ENCODE measurements at places on chromosomes 6 and 20.

DNA sequence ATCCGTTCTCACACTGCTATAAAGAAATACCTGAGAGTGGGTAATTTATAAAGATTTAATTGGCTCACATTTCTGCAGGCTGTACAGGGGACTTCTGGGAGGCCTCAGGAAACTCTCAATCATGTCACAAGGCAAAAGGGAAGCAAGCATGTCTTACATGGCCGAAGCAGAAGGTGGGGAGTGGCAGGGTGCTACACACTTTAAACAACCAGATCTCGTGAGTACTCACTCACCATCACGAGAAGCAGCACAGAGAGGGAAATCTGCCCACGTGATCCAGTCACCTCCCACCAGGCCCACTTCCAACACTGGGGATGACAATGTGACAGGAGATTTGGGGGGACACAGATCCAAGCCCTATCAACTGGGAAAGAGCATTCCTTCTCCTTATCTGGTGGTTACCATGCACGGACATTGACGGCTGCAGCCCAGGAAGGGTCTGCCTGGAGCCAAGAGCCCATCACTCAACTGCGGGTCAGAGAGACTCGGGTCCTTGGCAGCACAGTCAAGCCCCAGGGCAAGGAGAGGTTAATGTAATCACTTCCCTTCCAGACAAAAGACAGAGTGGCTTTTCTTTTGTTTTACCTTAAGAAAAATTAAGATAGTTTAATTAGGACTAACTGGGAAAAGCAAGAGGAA lies 112.3 kb upstream of the CST7 start:
- no peak for DNase-seq

GRCh38 chr20:37259865-37260264 lies 1.7 kb downstream of the GHRH start:
- DNase-seq: no peak

- no peak for DNase-seq
These were observed 293.9 kb upstream of the FOXQ1 start for GRCh38 chr6:1018041-1018440.

DNA sequence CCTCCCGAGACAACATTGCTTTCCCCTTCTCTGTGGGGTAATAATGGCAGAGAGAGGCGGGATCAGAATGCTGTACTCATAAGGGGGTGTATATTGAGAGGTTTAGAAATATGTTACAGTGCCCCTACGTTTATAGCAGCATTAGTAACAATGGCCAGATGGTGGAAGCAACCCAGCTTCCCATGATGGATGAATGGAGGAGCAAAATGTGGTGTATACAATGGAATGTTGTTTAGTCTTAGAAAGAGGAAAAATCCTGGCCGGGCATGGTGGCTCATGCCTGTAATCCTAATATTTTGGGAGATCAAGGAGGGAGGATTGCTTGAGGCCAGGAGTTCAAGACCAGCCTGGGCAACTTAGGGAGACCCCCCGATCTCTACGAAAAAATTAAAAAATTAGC lies 12.9 kb downstream of the BANF2 start:
- DNase-seq: no peak
